SW 1271 (cell line): ENCODE measurements at places on chromosomes 4 and X.

GRCh38 chr4:53552711-53553110 is 38.6 kb downstream of the LNX1 start:
- DNase-seq = no peak

GRCh38 chrX:26286836-26287235 is 70.9 kb downstream of the MAGEB5 start:
- DNase-seq = no peak

DNA sequence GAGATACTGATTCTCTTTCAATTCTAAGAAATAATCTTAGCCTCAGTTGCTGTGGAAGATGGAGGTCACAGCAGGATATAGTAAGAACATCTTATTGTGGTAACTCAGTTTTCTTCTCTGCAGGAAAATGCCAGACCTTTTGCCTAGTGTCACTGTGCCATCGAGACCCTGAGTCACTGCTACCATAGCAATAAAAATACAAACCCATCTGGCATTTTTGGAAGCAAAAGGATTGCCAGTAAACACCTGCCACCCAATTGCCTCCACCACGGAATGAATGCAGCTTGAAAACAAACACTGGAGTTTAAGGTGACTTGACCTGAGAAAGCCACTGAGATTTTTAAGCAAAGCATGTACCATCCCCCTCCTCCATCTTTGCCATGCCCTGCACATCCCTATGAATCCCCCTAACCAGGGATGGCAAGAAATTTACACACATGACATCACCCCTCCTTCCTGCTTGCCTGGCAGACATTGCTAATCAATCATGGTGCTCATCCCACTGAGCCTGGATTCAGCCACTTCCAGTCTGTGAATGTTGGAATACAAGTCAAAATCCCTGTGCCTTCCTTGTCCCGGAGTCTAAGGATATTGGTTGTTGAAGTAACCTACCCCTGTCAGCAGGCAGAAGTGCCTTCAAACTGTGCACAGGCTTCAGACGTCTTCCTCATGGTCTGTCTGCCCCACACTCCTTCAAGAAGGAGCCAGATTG is 59.6 kb upstream of the MAMLD1 start:
- DNase-seq = no peak

- DNase-seq = peak; percentile 10
Measured at GRCh38 chr4:70544279-70544868, 26.0 kb downstream of the AMTN start.

DNA sequence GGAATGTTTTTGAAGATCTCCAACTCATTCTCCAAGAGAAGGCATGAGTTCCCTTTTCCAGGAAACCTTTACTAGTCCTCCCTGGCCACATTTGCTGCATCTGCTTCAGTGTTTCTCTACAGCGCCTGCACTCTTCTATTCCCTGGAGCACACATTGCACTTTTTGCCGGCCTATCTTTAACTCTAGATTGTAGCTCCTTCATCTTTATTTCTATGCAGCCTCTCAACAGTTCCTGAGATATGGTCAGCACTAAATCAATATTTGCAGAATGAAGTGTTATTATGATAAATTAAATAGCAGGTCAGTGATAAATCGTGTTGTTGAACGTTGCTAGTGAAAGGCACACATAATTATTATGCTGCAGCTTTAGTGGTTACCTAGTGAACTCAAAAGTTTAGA is 88.3 kb downstream of the VCX3A start:
- DNase-seq = no peak

GRCh38 chr4:3042226-3042625 is 32.1 kb downstream of the HTT-AS start:
- no peak for DNase-seq

- no peak for DNase-seq
Measured at GRCh38 chrX:12657881-12658280, 133.3 kb upstream of the PRPS2 start.

- no peak for DNase-seq
Measured at GRCh38 chr4:139027776-139028175, 12.2 kb downstream of the NOCT start.

GRCh38 chrX:1264556-1264955 is 4.1 kb upstream of the CSF2RA start:
- no peak for DNase-seq

DNA sequence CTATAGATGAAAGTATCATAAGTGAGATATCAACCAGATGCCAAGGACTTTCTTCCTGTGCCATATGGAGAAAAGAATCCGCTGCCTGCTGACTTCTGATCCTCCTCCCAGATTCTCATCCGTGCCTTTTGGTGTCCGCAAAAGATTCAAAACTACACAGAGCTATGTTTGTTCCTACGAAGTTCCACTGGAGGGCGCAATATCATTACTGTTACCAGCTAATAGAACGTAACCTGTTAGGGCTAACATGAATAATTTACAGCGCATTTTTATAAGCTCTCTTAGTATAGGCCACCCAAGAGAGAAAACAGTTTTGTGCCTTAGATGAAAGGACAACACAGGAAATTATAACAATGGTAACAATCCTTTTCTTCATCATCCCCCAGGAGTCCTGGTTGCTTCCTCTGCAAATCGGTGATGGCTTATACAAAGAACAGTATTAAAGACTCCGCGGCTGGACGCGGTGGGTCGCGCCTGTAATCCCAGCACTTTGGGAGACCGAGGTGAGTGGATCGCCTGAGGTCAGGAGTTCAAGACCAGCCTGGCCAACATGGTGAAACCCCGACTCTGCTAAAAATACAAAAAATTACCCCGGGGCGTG is 22.8 kb upstream of the CENPVL3 start:
- DNase-seq = peak; percentile 7

GRCh38 chr4:126568652-126569570 is 1063.8 kb upstream of the INTU start:
- no peak for DNase-seq
